Left ventricle myocardium superior (tissue), 1 donor: ENCODE measurements at places on chromosomes 16 and 17. TPM values are rescaled to one million over a fixed set of nuclear protein-coding genes. Genes with fewer than 3 reads are reported as not detected.

DNA sequence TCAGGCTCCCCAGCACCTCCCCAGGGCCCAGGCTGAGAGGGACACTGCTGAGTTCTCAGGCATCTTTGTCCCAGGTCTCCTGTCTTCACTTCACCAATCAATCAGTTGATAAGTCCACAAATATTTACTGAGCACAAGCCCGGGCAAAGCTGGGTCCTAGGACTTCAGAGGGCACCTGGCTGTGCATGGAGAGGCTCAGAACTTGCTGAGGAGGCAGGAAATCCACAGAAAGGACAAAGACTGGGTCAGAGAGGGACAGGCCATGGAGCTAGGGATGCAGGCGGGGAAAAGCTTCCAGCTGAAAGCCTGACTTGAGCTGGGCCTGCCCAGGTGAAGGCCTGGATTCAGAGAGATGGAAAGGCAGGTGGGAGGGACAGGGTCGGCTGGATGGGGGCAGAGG is 33.2 kb upstream of the C1QL1 start:
- no peak for DNase-seq

DNA sequence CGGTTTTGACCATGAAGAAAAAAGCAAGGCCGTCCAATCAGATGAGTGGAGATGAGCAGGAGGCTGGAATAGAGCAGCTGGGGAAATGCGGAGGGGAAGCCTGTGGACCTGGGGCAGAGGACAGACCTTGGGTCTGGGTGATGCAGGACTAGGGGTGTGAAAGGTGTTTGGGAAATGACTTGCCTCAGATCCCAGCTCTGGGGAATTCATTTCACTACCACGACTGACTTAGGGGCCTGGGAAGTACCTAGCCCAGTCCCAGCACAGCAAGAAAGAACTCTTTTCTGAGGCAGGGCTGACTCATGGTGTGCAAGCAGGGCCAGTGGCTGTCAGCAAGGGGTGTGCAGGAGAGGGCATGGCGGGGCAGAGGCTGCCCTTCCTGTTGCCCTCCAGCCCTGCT is 14.8 kb downstream of the DNAI2 start:
- no peak for DNase-seq

Gene PABPN1L
- total RNA-seq: not detected

DNA sequence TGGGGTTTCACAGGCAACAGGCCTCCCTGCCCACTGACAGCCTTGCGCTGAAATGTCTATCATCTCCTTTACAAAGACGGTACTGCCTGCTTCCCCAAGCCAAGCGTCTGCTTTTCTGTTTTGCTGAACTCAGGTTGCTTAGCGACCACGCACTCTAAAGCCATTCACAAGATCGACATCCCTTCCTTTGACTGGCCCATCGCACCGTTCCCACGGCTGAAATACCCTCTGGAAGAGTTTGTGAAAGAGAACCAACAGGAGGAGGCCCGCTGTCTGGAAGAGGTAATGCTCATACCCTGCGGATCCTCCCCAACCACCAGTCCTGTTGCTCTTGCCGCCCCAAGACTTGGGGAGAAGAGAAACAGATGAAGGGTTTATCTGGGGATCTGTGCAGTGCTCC is 28.7 kb downstream of the TMEM186 start:
- no peak for DNase-seq

Gene WNT3
- 0.92 TPM for total RNA-seq

DNA sequence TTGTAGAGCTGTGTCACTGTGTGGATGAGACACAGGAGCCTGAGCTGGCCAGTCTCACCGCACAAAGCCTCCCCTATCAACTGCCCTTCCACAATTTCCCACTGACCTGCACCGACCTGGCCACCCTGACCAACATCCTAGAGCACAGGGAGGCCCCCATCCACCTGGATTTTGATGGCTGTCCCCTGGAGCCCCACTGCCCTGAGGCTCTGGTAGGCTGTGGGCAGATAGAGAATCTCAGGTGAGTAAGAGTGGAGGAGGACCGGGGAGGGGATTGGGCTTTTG is 37.4 kb downstream of the NLRC5 start:
- no peak for DNase-seq

- DNase-seq: no peak
These were observed 73.6 kb downstream of the GPRC5B start for GRCh38 chr16:19810817-19811731.

DNA sequence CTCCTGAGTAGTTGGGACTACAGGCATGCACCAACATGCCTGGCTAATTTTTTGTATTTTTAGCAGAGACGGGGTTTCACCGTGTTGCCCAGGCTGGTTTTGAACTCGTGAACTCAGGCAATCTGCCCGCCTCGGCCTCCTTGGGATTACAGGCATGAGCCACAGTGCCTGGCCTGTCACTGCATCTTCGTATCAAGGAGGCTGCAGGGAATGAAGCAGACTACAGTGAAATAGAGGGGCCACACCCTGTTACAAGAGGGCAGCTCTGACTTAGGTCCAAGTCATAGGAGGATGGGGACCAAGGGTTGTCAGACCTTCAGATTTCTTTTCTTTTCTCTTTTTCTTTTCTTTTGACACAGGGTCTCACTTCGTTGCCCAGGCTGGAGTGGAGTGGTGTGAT is 28.7 kb downstream of the FA2H start:
- no peak for DNase-seq

- DNase-seq: no peak
These were observed 825 bp downstream of the RPTOR start for GRCh38 chr17:80545499-80545826.

DNA sequence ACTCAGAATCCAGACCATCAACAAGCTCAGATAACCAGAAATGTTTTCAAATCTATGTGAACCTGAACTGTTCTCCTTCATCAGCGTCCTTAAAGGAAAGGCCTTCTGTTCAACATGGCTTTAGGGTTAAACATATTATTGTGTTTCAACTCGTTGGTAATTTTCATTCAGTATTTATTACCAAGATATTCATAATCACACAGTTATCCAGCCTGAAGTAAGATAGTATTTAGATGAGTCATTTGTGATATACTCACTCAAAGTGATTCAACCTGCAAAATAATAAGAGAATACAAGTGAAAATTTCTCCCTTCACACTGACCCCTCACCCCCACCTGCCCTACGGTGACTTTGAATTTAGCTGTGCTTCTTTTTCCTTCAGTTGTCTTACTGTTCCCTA is 3.0 kb downstream of the CYLD start:
- no peak for DNase-seq

GRCh38 chr17:36812762-36813161 is 124.5 kb upstream of the LHX1 start:
- no peak for DNase-seq
